ENCODE measurements at places on chromosomes 11 and 22.
A peak's percentile ranks its signal among the peaks of the same experiment; 100 is the strongest.

DNA sequence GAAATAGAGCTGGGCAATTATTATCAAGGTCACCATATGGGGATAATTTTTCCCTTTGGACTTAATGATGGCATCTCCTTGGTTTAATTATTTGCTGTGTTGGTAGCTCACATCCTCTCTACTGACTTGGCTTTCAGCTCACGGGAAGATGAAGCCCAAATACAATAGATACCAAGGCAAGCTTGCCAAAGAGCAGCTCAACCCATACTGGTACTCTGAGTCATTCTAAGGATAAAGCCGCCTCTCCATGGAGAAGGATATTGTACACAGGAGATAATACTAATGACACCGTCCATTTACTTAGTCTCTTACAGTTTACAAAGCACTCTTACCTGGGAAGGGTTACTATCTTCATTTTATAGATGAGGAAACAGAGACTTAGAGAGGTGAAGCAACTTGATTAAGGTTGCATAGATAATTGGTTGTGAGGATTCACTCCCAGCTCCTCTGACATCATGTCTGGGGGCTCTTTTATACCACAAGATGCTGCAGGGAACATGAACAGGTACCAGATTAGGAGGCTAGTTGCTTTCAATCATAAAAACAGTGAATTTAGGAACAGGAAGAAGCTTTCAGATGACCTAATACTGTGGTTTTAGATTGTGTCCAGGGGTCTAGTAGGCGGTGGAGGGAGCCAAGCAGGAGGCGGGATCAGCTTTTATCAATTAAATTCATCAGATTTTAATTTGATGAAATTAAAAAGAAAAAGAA, 48.3 kb upstream of the PICALM start:
- peak; percentile 73 for DNase-seq

- peak; percentile 83 for DNase-seq
These were observed 129.7 kb downstream of the ARHGAP42 start for GRCh38 chr11:100816823-100817222.

GRCh38 chr11:36288442-36289225, 590 bp downstream of the COMMD9 start:
- no peak for DNase-seq

DNA sequence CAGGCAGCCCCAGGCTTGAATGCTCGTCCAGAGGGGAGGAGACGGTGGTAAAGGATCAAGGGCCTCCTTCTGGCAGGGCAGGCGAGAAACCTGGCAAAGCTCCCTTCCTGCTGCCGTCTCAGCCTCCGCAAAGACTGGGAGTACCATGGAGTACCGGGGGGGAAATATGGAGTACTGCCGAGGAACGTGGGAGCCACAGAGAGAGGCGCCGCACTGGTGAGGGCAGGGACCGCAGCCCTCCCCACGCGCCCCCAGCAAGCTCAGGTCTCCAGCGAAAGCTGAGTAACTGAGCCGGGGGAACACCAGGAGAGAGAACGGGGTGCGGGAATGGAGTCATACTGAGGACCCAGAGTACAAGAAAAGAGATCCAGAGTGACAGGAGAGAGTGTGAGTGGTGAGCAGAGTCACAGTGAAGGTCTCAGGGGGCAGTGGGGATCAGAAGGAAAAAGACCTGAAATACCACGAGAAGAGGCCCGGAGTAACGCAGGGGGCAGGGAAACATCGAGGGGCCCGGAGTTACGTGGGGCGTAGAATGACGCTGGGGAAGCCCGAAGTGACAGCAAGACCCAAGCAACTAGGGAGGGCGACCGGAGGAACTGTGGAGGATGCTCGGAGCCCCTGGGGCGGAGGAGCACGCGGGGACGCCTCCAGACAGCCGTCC, 740 bp downstream of the EML3 start:
- DNase-seq = peak; percentile 52

GRCh38 chr11:111735262-111736116, 30.7 kb downstream of the PPP2R1B start:
- peak; percentile 99 for DNase-seq

DNA sequence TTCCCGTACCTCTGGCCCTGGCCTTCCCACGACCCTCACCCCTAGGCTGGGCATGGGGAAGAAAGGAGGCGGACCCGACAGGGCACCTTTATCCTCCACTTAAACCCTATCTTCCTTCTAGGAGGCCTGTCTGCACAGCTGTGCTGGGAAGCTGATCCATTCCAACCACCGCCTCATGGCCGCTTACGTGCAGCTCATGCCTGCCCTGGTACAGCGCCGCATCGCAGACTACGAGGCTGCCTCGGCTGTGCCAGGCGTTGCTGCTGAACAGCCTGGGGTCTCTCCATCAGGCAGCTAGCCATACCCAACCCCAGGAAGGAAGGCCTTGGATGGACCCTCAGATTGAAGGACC, 599 bp downstream of the TIMM10B start:
- no peak for DNase-seq

- DNase-seq = no peak
These were observed 61.6 kb upstream of the KCNQ1OT1 start for GRCh38 chr11:2761131-2762030.

DNA sequence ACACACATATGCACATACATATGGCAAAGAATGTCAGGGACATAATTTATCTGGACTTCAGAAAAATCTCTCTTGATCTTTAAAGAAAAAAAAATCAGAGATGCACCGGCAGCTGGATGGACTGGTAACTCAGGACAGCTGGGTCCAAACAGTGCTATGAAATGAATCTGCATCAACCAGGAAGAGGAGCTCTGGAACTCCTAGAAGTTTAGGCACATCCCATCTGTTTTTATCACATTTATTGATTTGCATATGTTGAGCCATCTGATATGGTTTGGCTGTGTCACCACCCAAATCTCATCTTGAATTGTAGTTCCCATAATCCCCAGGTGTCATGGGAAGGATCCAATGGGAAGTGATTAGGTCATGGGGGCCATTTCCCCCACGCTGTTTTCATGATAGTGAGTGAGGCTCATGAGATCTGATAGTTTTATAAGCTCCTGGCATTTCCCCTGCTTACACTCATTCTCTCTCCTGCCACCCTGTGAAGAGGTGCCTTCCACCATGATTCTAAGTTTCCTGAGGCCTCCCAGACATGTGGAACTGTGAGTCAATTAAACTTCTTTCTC, 87.7 kb upstream of the AKIP1 start:
- no peak for DNase-seq

DNA sequence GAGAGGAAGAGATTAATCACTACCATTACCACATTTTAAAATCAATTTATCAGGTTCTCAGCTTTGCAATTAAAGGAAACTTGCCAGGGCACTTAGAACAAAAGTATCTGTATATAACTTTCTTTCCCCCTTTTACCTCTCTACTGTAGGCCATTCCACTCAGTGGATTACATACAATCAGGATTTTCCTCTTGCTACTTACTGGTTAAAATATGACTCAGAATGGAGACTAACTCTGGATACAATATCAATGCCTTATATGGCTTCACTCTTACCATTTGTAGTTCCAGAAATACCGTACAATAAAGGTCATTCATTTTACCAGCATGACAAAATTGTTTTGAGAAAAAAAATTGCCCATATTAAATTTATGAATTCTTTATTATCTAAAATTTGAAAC, 706.8 kb downstream of the KCNA4 start:
- DNase-seq = peak; percentile 70
